Substantia nigra (tissue), 51 donors: ENCODE measurements at places on chromosomes 2 and 18.

- no peak for DNase-seq
Measured at GRCh38 chr2:84676295-84676694, 160.0 kb downstream of the DNAH6 start.

GRCh38 chr2:79131687-79132086 lies 11.4 kb downstream of the REG1A start:
- no peak for DNase-seq

- DNase-seq = no peak
Measured at GRCh38 chr2:195509551-195509950, 147.5 kb upstream of the SLC39A10 start.

GRCh38 chr18:58769321-58769720 lies 95.4 kb upstream of the ZNF532 start:
- no peak for DNase-seq

DNA sequence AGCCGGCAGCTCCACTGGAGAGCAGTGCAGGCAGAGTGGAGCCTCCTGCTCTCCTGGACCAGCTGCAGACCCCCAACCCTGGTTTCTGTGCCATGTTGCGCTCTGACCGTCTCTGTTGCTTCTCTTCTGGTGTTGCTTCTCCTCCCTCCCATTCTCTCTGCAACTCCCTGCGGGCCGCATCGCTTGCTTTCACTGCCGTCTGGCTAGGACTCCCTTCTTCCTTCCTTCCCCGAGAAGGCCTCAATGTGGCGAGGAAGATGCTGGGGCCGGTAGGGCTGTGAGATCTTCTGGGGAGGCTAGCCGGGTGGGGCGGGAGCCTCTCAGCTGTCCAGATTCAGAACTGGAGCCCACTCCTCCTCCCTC lies 6.2 kb downstream of the DNAJB2 start:
- no peak for DNase-seq

GRCh38 chr2:45823723-45824206 lies 172.3 kb downstream of the PRKCE start:
- peak; percentile 73 for DNase-seq

DNA sequence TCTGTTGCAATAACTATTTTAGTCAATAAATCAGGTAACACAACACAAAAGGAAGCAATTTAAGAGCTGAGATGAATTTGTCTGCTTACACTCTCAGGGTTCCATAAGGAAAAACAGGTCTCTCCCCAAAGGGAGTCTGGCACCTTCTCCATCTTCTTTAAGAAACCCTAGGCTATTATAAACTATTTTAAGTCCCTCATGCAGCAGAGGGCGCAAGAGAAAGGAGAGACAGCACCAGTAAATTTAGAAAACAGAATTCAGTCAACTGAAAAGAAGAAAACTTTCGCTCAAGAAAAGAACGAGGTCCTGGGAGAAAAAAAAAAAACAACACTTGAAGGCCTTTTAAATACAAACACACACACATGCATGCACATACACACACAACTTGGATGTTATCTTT lies 19.1 kb downstream of the SULT1C4 start:
- no peak for DNase-seq

DNA sequence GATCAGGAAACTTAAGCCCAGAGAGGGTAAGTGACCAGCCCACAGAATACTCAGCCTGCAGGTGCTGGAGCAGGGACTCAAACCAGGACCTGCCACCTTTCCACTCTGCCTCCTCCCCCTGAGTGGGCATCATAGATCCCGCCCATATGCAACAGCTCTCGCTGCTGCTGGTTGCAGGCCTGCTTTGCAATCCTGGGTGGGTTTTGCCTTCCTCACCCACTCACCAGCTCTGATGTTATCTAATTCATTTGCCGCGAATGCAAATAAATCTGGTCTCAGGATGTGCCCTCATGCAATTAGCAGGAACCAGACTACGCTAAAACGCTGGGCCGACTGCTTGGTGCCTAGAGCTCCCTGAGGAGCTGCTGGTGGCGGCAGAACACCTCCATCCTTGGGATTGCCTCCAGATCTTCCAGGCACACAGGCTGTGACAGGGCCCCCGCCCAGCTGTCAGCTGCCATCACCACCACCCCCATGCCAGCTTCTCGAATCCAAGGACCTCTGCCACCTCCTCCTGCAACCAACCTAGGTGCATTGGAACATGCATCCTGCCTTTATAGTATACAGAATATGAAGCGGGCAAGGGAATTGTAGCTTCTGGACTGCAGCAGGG lies 28.8 kb downstream of the CNGA3 start:
- DNase-seq = no peak

DNA sequence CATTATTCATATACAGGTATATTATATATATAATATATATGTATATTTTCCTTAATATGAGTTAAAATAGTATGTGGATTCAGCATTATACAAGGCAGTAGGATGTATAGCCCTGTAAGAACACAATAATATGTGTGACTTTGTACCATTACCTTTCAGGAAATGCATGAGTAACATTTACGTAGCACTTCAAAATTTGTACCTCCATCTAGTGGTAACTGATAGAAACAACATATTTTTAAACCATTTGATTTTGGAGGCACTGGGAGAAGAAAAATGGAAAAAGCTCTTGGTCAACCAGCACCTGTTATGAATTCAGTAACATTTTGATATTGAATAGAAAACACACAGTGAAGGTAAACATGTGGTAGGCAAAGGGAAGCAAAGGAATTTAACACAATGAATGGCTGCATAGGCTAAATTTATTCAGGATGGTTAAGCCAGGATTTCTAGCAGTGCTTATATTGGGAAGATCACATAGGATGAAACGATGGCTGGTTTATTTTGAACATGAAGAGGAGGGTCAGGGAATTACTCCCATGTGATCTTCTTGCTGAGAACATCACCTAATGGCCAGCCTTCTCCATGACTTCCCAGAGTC lies 565.5 kb downstream of the CCDC85A start:
- DNase-seq = no peak

DNA sequence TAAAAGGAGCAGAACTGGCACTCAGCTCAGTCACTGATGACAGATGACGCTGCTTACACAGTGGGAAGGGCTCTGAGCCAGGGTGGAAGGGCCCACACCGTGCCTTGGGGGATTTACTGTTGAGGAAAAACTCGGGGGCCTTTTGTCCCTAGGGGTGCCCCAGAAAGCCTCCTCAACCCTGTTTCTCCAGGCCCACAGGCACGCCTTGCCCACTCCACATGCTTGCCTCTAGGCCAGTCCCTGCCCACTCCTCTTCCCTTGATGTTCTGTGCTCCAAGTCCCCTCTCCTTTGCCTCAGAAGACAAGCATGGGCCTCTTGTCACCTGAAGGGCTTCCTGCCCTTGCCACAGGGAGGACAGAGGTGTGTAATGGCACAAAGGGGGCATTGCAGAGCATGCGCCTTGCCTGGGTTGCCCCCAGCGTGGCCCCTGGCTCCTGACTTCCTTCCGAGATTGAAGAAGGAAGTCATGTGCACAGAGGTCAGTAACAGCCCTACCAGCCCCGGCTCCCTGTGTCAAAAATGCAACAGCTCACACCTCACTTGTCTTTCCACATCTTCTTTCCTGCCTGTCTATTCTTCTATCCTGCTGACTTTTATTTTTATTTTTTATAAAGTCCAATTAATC lies 65.1 kb downstream of the LIPG start:
- no peak for DNase-seq

DNA sequence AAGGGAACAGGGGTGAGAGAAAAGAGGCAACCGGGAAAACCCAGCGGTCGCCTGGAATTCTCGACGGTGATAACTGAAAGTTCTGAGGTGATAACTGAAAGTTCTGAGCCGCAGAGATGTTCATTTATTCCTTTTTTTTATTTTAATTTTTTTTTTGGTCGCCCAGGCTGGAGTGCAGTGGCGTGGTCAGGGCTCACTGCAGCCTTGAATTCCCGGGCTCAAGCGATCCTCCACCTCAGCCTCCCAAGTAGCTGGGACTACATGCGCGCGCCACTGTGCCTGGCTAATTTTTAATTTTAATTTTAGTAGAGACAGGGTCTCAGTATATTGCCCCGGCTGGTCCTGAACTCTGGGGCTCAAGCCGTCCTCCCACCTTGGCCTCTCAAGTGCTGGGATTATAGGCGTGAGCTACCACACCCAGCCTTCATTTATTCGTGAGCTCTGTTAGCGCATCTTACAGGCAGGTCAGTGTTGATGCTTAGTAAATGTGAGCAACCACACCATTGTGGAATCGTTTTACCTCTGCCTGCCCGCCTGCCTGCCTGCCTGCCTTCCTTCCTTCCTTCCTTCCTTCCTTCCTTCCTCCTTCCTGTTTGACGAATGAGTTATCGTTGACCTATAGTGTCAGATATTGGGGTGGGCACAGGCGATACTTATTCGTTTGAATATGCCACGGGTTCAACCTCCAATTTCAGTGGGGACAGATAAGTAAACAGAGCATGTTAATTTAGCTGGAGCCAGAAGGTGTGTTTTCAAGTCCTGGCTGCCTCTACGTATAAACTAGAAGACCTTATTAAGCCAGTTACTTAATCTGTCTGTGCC lies 557 bp upstream of the E2F6 start:
- DNase-seq = no peak

- DNase-seq = no peak
Measured at GRCh38 chr2:113117541-113118262, 9.7 kb upstream of the IL1RN start.

DNA sequence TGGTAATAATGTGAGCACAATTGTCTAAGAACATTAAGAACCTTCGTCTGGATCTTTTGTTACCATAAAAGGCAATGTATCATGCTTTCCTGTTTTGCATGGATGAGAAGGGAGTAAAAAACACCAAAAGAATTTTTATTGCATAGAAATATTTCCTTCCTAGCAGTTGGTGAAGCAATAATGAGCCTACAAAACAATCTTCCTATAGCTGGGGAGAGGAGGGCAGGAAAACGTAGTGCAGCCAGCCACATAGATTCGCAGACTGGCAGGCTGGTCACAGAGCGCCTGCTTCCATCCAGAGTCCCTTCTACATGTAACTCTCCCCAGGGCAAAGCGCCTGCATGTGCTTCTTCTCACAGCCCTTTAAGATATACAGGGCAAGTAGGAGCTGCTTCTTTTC lies 190.4 kb downstream of the BABAM2 start:
- DNase-seq = no peak

GRCh38 chr18:36126668-36127067 lies 2.5 kb downstream of the SLC39A6 start:
- no peak for DNase-seq

DNA sequence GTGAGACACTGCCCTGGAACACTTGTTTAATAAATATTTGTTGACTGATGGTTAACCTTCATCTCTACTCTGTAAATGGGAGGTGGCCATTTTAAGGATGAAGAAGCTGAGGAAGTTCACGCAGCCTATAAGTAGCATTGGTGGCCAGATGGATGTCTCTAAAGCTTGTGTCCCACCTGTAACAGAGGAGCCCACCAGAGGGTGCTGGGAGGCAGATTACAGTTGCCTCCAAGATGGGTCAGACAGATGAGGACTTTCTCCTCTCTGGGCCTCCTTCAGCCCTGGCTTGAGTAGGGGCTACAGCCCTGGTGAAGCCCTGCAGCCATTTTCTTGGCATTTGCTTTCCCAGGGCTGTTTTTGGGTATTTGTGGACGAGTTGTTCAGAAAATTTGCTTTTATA lies 45.0 kb upstream of the MCFD2 start:
- no peak for DNase-seq

DNA sequence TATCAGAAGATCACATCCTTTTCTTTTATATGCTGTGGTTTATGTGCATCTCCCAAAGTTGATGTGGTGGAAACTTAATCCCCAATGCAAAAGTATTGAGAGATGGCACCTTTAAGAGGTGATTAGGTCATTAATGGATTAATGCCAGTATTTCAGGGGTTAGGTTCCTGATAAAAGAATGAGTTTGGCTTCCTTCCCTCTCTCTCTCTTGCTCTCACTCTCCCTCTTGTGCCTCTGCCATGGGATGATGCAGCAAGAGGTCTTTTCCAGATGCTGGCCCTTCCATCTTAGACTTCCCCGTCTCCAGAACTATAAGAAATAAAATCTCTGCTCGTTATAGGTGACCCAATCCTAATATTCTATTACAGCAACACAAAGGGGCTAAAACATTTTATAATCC lies 85.0 kb downstream of the TTC27 start:
- DNase-seq = no peak

DNA sequence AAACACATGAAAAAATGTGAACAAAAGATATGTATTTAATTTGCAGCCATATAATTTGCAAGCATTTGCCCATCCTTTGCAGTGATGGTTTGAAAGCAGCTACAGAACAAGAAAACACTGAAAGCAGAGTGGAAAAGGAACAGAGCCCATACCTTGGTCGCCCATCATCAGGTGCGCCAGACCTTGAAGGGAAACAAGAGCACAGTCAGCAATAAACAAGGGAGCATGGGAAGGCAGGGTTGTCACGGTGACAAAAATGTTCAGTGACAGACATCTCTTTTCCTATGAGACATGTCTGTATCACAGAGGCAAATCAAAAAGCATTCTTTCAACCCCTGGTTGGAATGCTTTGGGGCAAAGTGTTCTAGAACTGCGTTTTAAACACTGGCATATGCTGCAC lies 109.4 kb downstream of the NRXN1 start:
- DNase-seq = no peak

DNA sequence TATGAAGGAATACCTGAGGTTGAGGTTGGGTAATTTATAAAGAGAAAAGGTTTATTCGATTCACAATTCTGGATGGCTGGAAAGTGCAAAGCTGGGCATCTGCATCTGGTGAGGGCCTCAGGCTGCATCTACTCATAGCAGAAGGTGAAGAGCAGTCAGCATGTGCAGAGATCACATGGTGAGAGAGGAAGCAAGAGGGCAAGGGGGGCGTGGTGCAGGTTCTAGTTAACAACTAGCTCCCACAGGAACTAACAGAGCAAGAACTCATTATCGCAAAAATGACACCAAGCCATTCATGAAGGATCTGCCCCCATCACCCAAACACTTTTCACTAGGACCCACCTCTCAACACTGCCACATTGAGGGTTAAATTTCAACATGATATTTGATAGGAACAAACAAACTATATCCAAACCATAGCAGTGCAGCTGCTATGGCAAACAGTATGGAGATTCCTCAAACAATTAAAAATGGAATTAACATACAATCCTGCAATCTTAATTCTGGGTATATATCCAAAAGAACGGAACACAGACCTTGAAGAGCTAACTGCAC lies 72.8 kb upstream of the LDLRAD4 start:
- no peak for DNase-seq

GRCh38 chr18:47944972-47945852 lies 14.8 kb upstream of the SMAD2 start:
- no peak for DNase-seq

DNA sequence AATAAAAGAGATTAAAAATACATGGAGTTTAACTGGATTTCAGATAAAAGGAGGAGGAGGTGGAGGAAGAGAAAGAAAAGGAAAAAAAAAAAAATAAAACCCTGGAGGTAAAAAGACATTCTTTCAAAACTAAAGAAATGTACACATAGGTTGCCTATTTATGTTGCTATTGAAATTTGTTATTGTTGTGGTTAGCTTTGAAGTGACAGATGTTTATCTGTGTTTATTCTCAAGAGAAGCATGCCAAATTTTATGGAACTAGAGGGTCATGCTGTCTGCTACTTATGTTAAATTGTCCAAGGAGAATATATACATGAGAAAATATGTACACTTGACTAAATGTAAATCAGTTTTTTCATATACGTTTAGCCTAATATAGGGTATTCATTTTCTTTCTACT lies 653.2 kb downstream of the DCDC2C start:
- no peak for DNase-seq
